Activated CD4-positive, alpha-beta T cell treated with anti-CD3 and anti-CD28 coated beads, Interleukin-2, amount 10 ng/mL, durations not matched to agents 7 days and 5 days (primary cell): ENCODE measurements at places on chromosomes 12 and 14.

DNA sequence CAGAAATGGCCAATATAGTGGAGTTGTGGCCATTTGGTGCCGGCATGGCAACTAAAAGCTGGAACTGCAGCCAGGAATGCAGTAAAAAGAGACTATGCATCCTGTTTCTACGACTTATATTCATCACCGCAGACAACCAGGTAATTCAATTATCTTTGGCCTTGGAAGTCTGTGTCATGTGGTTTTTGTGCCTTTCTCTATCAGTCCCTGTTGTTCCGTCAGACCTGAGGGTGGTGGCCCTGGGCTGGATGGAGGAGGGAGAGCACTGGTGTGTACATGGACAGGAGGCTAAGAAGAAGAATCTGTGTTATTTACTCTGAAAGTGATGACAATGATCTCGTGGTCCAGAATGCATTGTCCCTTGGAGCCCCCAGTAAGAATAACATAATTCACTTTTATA, 852.6 kb downstream of the VRK1 start:
- no peak for DNase-seq

DNA sequence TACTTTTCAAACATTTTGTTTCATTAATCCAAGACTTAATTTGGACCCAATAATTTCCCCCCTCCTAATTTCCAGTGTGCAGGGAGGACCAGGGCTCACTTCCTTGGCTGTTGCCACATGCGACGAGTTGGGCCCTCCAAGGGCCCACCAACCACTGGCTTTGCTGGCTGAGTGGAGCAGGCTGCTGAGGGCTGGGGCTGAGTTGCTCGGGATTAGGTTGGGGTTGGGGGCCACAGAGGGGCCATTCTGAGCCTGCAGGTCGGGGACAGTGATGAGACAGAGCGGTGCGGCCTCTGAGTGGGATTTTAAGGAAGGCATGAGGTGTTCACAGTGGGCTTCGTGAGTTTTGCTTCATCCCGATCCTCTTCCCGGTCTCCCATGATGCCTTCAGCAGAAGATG, 6.1 kb upstream of the TRAF3 start:
- DNase-seq, result no peak

GRCh38 chr12:51242876-51243275, 4.2 kb downstream of the DAZAP2 start:
- no peak for DNase-seq

DNA sequence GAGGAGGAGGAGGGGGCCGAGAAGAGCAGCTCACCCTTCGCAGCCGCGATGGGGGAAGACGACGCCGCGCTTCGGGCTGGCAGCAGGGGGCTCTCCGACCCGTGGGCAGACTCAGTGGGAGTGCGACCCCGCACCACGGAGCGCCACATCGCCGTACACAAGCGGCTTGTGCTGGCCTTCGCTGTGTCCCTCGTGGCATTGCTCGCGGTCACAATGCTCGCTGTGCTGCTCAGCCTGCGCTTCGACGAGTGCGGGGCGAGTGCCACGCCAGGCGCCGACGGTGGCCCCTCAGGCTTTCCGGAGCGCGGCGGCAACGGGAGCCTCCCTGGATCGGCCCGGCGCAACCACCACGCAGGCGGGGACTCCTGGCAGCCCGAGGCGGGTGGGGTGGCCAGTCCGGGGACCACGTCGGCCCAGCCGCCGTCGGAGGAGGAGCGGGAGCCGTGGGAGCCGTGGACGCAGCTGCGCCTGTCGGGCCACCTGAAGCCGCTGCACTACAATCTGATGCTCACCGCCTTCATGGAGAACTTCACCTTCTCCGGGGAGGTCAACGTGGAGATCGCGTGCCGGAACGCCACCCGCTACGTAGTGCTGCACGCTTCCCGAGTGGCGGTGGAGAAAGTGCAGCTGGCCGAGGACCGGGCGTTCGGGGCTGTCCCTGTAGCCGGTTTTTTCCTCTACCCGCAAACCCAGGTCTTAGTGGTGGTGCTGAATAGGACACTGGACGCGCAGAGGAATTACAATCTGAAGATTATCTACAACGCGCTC, 745 bp downstream of the TRHDE start:
- DNase-seq, result no peak

DNA sequence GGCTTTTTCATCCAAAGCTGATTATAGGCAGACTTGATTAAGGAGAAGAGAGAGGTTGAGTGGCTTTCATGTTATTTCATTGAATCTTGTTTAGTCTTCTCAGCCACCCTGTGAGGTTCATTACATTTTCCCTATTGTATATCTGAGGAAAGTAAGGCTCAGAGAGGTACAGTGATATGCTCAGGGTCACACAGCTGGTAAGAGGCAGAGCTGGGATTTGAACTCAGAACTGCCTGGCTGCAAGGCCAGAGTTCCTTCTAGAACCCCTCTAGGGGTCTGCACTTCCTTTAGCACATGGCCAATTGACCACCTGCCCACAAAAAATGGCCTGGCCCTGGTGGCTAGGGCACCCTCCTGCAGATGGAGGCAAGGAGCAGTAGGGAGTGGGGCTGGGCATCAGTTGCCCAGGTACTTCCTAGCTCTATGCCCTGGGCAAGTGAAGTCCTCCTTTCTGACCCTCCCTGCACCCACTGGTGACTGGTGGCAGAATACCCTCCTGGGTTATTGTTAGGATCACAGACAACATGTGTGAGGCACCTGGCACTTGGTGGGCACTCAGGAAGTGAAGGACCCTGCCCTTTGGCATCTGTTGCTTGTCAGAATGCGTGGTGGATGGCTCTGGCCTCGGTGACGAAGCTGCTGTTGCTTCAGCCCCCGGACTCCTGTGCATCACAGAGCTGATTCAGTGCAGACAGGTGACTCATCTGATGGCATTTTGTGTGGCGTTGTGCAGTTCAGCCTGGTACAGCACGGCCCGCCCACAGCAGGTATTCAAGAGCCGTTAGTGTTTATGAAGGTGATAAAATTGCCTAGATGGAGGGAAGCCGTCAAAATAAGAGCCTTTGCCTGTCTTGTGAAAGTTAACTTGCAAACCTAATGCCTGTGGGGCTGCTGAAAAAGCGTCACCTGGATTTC, 115.8 kb downstream of the SLC25A47 start:
- no peak for DNase-seq

GRCh38 chr14:92630367-92630766, 116.8 kb downstream of the RIN3 start:
- no peak for DNase-seq

DNA sequence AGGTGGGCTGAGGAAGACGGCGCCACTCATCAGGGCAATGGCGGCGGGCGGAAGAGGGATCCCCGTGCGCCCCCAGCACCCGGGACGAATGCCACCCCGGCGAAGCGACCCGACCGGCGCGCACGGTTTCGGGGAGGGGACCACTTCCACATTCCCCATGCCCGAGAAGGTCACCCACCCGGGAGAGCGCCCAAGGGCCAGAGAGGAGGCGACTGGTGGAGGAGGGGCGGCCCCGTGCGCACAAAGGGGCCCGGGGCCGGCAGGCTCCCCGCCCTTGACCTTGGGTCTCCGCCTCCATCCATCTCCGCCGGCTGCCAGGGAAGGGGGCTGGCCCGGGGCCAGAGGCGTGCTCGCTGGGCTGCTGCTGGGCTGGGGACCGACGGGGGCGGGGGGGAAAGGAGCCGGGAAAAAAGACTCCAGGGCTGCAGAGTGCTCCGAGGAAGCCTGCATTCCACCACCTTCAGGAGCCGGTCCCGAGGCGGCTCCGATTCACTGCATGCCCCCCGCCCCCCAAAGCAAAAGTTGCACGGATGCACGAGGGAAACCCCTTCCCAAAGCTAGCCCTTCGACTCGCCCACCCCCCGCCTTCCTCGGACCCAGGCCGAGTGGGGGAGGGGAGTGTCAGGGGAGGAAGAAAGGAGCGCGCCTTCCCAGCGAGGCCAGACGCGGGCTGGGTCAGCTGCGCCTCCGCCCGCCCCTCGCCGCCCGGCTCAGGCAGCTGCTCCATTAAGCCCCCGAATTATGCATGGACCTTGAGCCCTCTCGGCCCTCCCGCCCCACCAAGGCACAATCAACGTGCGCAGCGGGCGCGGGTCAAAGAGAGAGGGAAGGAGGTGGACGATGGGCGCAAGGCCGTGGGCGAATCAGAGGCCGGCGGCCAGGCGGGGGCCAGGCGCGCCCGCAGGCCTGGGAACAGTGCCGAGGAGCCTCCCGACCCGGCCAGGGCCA, 26.2 kb downstream of the BCL11B start:
- no peak for DNase-seq

DNA sequence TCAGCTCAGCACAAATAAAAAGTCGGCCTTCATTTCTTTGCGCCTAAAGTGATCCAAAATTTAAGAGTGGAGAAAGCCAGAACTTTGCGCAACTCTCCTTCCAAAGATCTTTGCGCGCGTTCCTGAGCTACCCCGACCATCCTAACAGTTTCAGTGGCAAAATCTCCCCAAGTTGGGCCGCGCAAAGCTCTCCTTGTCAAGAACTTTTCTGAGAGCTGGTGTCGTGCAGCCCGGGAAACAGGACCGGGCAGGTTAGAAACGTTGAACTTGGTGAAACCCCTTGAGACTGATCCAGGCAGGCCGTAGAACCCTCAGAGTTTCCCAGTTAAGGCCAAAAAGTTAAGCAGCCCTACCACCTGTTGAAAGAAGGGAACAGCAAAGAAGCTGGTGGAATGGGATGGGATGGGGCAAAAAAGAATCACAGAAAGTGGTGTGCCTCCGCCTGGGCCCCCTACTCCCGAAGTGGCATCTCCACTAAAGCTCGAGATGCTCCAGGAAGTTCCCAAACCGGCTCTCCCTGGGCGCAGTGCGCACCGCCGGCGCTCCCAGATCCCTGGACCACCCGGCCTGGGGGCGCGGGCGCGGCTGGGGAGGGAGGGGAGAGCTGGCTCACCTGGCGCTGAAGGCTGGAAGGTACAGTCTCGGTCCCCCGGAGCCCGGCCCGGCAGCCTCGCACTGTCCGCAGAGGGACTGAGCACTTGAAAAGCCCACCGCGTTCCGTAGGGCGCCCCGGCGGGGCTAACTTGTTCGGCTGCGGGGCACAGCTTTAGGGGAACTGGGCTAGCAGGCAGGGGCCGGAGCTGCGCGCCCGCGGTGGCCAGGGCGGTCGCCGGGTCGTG, 768 bp downstream of the DBX2 start:
- no peak for DNase-seq

DNA sequence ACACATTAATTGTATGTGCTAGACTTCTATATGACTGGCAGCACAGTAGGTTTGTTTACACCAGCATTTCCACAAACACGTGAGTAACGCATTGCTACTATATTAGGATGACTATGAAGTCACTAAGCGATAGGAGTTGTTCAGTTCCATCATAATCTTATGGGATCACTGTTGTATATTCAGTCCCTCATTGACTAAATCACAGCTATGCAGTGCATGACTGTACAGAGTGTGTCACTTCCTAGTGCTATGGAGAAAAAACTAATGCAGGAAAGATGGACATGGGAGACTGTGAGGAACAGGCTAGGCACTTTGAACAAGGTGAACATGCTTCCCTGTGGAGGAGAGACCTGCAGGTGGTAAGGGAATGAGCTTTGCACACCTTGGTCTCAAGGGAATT, 259.8 kb downstream of the NUAK1 start:
- DNase-seq, result no peak

DNA sequence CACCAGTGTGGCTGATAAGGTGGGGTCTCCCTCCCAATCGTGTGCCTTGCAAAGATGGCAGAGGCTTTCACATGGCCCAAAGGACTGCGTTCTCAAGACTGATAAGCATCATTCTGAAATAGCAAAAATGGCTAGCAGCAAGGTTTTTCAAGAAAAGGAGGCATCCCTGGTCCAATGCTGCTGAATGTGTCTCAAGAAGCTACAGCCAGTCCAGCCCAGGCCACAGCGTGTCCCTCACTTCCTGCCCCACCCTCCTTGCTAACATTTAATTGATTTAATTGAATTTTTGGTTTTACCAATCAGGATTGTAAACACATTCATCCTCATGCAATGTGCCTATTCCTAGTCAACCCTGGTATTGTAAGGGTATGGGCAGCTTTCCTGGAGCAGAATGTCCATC, 55.9 kb downstream of the C14orf132 start:
- no peak for DNase-seq

- DNase-seq, result no peak
These were observed 31.2 kb downstream of the FBXO21 start for GRCh38 chr12:117158911-117159553.

DNA sequence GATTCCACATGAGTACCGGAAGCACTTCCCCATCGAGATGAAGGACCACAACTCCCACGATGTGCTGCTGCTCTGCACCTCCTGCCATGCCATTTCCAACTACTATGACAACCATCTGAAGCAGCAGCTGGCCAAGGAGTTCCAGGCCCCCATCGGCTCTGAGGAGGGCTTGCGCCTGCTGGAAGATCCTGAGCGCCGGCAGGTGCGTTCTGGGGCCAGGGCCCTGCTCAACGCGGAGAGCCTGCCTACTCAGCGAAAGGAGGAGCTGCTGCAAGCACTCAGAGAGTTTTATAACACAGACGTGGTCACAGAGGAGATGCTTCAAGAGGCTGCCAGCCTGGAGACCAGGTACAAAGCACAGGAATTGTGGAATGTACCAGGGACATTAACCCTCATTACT, 22.4 kb upstream of the GALNT16 start:
- no peak for DNase-seq

- DNase-seq, result no peak
These were observed 29.3 kb downstream of the CD9 start for GRCh38 chr12:6229224-6230218.

- no peak for DNase-seq
These were observed 28.1 kb downstream of the USP15 start for GRCh38 chr12:62288328-62288727.

GRCh38 chr14:102991376-102991775, 66.0 kb downstream of the CDC42BPB start:
- DNase-seq, result no peak

- DNase-seq, result no peak
These were observed 678.5 kb upstream of the TBX3 start for GRCh38 chr12:115362339-115362976.

GRCh38 chr12:1852076-1852475, 31.7 kb downstream of the LRTM2 start:
- no peak for DNase-seq

- DNase-seq, result no peak
These were observed 27.9 kb downstream of the CGRRF1 start for GRCh38 chr14:54537651-54538050.

GRCh38 chr14:32603992-32604565, 275.0 kb downstream of the AKAP6 start:
- no peak for DNase-seq

DNA sequence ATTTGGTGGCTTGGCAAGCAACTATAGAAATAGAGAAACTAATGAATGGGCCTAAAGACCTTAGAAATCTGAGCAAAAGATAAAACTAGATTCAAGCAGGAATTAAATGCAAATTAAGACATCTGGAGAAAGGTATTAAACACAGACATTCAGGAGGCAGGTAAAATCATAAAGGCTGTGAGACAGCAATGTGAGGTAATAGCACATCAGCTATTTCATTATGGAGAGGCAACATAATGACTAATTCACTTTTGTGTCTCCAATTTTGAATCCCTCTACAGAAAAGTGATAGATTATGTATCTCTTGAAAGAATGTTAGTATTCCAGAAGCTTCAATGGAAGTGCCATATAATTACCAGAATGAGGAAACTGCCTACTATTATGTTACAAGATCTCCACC, 175.9 kb upstream of the LRIG3 start:
- no peak for DNase-seq

DNA sequence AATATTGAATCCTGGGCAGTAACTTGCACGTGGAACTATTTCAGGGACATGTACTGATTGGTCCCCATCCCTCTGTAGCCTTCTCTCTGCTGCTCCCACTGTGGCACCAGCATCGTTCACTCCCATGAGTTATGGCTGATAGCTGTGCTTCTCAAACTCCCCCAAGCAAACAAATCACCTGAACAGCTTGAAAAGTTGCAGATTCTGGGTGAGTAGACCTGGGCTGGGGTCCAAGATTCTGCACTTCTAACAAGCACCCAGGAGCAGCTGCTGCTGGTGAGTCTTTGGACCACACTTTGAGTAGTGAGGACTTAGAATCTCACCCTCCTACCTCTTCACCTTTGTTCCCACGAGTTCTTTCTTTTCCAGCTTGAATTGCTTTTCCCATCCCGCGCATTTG, 49.4 kb upstream of the ZFP36L1 start:
- DNase-seq, result no peak
